Mucosa of descending colon (tissue), 3 donors: ENCODE measurements at places on chromosomes 4 and X.

DNA sequence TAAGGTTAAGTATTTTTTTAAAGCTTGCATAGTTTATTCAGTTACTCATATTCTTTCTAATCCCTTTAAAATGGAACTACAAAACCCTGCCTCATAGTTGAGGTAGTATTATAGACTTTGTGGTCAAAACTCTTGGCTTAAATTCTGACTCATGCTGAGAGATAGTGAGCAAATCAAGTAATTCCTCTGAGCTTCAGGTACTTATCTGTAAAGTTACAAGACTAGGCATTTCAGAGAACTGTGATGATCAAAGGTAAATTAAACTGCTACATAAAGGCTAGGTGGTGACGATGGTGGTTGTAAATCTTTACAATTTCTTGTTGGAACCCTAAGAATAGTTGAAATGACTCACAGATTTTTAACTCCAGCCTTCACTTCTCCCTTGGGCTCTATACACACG is 3.2 kb upstream of the CLOCK start:
- no peak for DNase-seq

DNA sequence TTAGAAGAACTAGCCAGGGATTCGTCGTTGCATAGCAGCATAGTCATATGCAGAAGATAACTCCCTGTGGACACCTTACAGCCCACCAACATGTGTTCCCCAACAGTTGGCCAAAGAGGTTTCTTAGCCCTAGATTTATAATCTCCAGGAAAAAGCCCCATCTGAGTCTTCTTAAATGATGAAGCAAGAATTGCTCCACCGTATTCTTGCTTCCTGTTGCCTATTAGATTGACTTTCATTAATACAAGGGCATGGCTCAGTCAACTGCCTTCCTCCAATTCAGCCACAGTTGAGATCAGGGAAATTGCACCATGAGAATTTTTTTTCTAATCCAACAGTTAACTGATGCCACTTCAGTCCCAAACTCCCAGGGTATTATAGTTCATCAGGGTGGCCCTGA is 5.2 kb upstream of the AFF2 start:
- DNase-seq, result no peak

DNA sequence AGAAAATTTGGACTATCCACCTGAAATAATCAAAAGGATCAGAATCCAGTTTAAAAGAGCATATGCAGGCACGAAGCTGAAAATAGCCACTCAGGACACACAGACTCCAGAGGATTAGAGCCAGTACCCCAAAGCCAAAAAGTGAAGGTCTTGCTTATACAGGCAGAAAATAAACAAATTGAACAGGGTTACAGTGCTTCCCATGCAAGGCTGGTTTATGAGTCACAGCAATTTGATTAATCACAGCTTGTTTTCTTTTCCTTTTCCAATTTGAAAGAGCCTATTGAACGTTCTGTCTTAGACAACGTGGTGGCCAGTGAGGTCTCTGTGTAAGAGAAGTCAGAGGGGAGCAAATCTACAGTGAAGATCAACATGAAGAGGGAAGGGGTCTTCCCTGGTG is 10.2 kb downstream of the HGFAC start:
- no peak for DNase-seq

GRCh38 chrX:68978255-68978654 is 149.4 kb downstream of the EFNB1 start:
- DNase-seq, result no peak

DNA sequence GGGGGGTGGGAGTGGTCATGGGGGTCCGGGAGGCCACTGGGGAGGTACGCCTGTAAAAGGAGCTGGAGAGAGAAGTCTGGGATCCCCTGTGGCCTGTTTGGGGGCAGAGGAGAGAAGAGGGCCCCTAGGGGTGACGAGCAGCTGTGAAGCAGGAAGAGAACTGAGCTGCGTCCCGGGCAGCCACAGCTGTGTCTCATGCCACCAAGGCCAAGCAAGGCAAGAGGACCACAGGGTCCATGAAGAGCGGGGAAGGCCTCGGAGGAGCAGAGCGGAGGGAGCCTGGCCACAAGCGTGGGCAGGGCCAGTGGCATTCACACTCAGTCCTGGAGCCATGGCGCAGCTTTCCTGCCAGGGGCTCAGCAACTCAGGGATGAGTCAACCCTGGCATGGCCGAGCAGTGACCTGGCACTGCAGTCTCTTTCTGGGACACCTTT is 13.6 kb upstream of the NAT8L start:
- no peak for DNase-seq

- no peak for DNase-seq
Measured at GRCh38 chrX:55161581-55161980, 58.6 kb upstream of the PAGE5 start.

GRCh38 chrX:69489625-69490024 is 14.5 kb upstream of the NALF2 start:
- no peak for DNase-seq

GRCh38 chr4:84750260-84750959 is 167.5 kb downstream of the CDS1 start:
- DNase-seq, result no peak

DNA sequence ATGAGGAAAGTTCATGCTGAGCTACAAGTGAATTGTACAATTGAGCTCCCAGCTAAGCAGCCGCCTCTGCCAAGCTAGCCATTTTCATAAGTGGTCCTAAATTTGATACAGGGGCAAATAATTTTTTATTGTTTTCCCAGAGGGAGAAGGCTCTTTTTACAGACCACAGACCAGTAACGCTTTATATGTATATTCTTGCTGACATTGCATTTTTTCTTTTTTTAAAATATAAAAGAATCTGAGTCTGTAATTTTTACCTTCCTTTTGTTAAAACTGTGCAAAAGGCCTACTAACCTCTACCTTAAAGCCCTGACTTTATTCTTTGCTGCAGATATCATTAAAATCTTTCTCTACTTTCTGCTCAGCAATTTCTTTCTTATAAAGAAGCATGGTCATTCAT is 501.2 kb upstream of the INTU start:
- no peak for DNase-seq

GRCh38 chr4:89123451-89123851 is 12.1 kb downstream of the TIGD2 start:
- DNase-seq, result no peak

DNA sequence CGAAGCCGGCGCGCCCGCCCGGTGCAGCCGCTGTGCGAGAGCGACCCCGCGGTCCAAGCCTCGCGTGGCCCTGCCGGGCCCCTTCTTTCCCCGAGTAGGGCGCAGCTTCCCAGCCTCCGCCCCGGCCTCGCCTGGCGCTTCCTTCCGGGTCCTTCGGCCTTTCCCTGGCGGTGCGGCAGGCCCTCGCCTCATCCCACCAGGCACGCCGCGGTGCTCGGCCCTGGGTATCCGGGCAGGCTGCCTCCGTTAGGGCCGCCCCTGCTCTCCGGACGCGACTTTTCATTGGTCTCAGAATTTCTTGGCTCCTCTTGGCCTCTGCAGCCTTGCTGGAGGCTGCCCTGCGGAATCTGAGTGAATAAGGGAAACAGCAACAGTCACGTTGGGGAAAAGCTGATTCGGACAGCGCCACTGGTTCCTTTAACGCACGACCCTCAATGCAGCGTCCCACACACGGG is 429 bp downstream of the UVSSA start:
- peak; percentile 86 for DNase-seq

- no peak for DNase-seq
Measured at GRCh38 chr4:143424276-143424675, 87.6 kb downstream of the GAB1 start.

GRCh38 chr4:142824368-142824767 is 21.7 kb downstream of the INPP4B start:
- DNase-seq, result no peak

DNA sequence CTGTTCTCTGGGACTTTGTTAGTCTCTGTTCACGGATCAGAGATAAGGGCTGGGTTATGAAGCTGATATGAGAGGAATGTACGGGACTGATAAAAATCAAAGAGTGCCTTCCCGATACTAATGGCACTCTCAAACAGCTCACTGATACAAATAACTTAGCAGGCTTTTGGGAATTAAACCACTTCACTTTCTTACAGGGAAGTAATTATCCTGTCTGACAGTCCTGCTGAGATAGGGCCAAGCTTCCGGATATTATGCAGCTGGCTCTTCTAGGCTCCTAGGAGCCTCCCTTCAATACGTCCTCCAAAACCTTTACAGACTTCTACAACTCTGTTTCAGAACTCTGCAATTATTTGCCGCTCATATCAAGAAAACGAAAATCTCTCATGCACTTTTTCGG is 418.0 kb downstream of the NLGN4X start:
- DNase-seq, result no peak

GRCh38 chrX:11666164-11666563 is 444 bp upstream of the ARHGAP6 start:
- no peak for DNase-seq

- no peak for DNase-seq
Measured at GRCh38 chrX:18574591-18574990, 97.3 kb downstream of the RS1 start.

GRCh38 chr4:185134307-185134869 is 8.7 kb upstream of the SLC25A4 start:
- DNase-seq, result no peak

GRCh38 chrX:29518100-29518499 is 697.3 kb upstream of the MAGEB2 start:
- no peak for DNase-seq

DNA sequence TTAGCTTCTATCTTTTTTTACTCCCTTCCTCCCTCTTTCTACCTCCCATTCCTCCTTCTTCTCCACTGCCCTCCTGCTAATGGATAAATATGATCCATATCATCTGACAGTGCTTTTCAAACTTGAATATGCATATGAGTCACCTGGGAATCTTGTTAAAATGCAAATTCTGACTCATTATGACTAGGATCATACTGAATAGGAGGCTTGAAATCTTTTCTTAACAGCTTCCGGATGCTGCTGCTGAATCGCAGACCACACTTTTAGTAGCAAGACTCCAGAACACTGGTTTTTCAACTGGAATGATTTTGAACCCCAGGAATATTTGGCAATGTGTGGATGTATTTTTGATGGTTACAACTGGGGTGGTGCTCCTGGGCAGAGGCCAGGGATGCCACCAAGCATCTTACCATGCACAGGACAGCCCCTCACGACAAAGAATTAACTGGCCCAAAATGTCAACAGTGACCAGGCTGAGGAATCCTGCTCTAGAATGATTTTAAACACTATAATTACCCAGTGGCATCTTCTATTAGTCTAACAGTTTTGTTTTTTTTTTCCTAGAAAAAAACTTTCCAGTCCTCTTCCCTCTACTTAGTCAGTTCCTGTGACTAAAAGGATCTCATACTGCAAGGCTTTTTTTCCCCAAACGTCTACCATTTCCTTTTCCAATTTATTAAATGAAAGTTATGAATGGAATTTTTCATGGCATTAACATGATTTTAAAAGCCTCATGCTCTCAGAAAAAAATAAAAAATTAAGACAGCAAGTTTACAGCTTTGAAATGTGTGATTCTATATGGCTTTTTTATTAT is 10.6 kb upstream of the PYURF start:
- DNase-seq, result no peak

DNA sequence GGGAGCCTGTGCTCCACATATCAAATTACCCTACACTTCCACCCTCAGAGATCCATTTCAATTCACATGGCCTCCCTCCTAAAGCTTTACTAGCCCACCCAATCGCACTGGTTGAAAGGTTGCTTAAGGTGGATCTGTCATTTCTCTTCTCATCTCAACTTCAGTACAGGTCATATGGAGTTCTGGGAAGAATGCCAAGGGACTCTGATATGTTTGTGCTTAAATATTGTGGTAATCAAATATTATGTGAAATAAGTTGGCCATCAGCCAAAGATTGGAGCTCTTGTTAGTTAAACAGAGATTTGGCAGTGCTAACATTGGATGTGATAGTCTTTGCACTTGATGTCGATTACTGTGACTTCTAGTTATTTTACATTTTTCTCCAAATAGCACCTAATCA is 20.5 kb downstream of the SEPTIN6 start:
- no peak for DNase-seq

DNA sequence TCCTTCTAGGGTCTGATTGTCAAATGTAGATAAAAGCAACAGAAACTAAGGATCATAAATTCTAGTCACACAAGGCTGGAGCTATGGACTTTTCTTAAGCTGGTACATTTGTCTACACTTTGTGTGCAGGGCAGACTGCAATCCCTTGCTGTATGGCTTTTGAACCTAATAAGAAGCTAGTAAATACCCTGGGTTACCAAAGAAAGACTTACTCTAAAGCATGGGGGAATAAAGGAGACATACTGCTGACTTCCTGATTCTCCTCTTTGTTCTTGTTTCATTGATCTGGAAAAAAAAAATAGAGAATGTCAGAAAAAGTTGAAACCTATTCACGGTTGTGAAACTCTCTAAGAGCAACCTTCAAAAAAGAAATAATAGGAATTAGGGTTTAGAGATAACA is 216.6 kb upstream of the TLL1 start:
- no peak for DNase-seq

DNA sequence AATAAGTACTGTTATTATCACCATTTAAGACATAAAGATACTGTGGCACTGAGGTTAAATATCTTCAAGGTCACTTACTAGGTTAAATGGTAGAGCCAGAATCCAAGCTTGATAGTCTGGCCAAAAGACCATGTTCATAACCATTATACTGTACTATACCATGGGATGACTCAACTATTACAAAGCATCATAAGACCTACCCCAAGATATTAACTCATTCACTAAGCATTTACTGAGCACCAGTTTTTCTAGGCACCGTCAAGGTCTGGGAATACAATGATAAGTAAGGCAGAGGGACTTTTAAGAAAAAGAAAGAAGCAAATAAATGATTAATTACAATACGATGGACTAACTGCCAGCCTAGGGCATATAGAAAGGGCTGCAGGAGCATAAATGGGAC is 95.5 kb upstream of the KCTD8 start:
- DNase-seq, result no peak

GRCh38 chr4:113919145-113919544 is 60.3 kb downstream of the ARSJ start:
- DNase-seq, result no peak

DNA sequence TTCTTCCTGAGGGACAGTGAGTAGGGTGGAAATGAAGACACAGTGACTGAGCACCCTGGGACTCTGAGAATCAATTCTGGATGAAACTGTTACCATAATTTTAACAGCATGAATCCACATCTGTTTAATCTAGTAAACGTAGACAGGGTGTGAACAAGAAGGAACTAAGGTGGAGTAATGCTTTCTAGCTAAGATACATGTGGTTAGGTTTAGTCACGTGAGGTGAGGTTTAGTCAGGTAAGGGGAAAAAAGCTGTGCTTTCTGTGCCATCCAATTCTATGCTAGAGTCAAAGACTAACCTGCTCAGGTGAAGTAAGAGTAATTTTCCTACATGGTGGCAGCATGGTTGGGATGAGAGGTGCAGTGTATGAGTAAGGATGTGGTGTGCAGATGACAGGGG is 54.0 kb upstream of the C4orf54 start:
- no peak for DNase-seq
